ENCODE measurements at places on chromosomes 1 and 21.
A peak's percentile ranks its signal among the peaks of the same experiment; 100 is the strongest.

DNA sequence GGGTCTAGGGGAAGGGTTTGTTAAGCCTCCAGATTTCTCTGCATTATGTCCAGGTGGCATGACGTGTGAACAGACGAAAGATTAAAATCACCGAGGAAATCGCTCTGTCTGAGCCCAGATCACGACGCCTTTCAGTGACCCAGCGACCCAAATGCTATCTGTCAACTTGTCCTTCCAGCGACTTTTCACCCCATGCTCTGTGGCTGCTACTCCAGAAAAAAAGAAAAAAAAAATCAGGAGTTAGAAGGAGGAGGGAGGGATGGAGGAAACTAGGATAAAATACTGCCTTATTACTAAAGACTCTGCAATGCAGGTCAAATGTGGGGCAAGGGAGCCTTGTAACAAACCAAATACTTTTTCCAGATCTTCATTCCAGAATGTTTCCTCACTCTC is 352.0 kb downstream of the NUF2 start:
- no peak for DNase-seq

- DNase-seq, result peak; percentile 46
Measured at GRCh38 chr1:205373022-205373797, 16.5 kb upstream of the KLHDC8A start.

GRCh38 chr21:46307625-46308024 is 16.0 kb downstream of the C21orf58 start:
- DNase-seq, result no peak

GRCh38 chr1:237528545-237528944 is 362.2 kb downstream of the ZP4 start:
- DNase-seq, result no peak

- DNase-seq, result peak; percentile 57
Measured at GRCh38 chr1:116096013-116096618, 15.1 kb upstream of the MAB21L3 start.

DNA sequence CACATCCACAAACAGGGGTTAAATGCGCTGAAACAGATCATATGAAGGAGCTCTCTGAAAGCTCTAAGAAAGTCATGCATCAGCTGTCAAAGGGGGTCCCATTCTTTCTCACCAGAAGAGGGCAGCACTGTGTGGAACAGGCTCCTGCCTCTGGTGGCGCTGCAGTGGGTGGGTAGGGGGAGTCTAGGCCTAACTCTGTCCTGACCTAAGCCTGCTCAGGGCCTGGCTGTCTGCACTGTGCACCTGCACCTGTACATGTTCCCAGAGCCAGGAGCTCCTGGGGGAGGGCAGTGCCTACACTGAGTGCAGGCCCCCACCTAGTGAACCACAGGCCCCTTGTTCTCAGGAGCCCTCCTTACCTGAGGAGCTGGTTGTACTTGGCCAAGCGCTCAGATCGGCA is 16.0 kb downstream of the ENO1 start:
- peak; percentile 18 for DNase-seq

- DNase-seq, result no peak
Measured at GRCh38 chr21:25183577-25183976, 423.7 kb downstream of the MRPL39 start.

GRCh38 chr1:247104965-247105364 is 809 bp upstream of the ZNF669 start:
- no peak for DNase-seq

GRCh38 chr1:228992907-228993535 is 257.7 kb downstream of the RHOU start:
- DNase-seq, result no peak

- DNase-seq, result no peak
Measured at GRCh38 chr1:207850621-207851407, 60.1 kb downstream of the CD34 start.

GRCh38 chr1:225595974-225596551 is 56.9 kb downstream of the ENAH start:
- no peak for DNase-seq

GRCh38 chr1:230144758-230145504 is 77.9 kb downstream of the GALNT2 start:
- no peak for DNase-seq

- no peak for DNase-seq
Measured at GRCh38 chr21:45035477-45035848, 38.9 kb upstream of the ADARB1 start.

DNA sequence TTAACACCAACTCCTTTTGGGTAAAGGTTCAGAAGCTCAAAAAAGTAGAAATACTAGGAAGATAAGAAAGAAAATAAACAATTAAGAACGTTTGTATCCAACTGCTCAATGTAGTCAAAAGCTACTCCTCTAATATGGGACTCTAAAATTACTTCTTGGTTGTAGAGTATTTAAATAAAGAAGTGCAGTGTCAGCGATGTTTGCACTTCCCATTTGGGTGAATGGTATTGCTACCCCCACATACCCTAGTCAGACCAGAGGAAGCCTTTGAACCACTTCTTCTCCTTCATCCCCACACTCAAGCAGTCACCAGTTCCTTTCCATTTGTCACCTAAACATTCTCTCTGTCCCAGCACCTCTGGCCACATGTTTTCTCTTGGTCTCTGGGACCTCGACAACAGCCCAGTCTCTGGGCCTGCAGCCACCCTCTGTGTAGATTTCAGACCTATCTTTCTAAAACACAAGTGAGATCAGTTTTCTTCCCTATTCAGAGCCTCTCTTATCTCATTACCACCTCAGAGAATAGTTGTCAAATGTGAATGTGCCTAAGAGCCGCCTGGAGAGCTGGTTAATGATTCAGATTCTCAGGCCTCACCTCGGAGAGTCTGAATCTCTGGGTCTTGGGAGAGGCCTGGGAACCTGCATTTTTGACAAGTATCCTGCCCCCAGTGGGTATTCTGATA is 109.8 kb downstream of the OMA1 start:
- no peak for DNase-seq

DNA sequence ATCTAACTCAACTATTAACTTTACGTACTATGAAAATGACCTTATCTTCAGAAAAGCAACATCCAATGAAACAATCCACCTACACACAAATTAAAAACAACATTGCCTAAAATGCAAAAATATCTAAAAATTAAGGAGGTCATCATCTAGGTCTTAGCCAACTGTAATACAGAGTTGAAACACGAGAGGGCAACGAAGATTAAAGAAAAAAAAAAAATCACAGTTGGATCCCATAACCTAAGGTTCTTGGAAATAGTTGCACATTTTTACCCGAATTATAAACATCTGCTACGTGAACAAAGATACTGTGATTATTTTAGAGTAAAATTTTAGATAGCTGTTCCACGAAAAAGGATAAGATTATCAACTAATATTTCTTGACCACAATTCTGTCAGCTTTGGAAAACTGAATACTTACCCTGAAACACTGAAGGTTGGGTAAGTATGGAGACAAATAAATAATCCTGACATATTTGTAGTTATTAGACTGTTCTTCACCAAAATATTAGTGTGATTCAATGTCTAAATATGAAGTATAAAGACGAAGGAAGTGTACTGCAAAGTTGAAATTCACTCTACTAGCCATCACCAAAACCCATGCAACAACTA is 88.0 kb upstream of the AK4 start:
- peak; percentile 10 for DNase-seq

GRCh38 chr21:29297483-29298347 is 1.0 kb upstream of the BACH1 start:
- DNase-seq, result peak; percentile 23

GRCh38 chr1:113940365-113941244 is 11.5 kb downstream of the HIPK1 start:
- no peak for DNase-seq

- no peak for DNase-seq
Measured at GRCh38 chr1:62487956-62488355, 51.1 kb downstream of the USP1 start.

- DNase-seq, result no peak
Measured at GRCh38 chr21:40073642-40074041, 206.4 kb downstream of the PCP4 start.

Measured in NCI-H69 (cell line).